ENCODE measurements at places on chromosomes 6 and 20.

GRCh38 chr6:33392595-33392948 is 949 bp downstream of the KIFC1 start:
- DNase-seq = no peak

DNA sequence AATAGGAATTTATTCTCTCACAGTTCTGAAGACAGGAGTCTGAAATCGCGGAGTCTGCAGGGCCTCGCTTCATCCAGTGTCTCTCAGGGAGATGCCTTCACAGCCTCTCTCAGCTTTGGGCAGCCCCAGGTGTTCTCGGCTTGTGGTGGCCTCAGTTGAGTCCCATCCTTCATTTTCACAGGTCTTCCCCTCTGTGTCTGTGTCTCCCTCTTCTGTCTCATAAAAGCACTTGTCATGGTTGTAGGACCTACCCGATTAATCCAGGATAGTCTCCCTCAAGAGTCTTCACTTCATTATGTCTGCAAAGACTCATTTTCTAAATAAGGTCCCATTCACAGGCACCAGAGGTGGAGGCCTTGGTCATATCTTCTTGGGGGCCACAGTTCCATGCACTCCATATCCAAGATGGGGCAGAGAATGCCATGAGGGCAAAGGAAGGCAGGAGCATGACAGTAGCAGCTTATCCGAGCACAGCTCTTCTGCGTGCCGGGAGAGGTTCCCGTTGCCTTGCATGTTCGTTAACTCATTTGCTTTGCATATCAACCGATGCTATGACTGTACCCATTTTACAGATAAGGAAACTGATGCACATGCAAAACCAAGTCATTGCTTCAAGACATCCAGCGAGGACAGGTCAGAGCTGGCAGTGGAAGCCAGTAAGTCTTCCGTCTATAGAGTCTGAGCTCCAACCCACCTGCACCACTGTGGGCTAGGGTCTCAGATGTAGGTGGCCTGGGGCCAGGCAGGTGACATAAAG is 363.8 kb upstream of the SULF2 start:
- no peak for DNase-seq

DNA sequence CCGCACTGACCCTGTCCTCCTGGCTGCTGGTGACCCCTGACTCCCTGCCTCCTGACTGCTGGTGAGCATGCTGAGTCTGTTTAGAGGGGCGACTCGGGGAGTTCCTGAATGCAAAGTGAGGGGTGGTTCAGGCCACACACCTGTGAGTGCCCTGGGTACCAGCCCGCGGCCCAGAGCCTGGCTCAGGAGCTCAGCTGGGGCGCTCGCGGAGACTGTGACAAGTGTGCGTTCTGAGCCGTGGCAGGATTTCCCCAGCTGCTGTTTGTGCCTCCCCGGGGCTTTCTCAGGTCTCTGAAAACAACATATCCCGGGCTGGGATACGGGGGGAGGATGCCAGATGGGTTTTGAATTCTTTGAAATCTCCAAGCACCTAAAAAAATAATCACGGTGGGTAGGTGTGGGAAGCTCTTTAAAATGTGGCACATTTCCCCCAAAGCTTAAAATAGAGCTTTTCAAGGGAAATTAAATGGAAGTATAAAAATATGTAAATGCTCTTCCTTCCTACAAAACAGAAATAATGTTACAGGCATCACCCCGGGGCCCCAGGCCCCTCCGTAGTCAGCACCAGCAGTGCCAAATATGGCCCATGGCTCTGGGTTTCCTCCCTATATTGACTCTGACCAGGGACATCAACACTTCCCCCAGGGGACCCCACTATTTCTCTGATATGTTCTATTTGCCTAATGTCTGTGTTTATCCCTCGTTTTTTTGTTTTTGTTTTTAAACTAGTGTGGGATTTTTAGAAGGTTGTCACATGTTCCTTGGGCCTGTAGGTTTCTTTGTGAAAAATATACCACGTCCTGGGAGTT is 49.9 kb upstream of the TAGAP start:
- DNase-seq = peak; percentile 34

DNA sequence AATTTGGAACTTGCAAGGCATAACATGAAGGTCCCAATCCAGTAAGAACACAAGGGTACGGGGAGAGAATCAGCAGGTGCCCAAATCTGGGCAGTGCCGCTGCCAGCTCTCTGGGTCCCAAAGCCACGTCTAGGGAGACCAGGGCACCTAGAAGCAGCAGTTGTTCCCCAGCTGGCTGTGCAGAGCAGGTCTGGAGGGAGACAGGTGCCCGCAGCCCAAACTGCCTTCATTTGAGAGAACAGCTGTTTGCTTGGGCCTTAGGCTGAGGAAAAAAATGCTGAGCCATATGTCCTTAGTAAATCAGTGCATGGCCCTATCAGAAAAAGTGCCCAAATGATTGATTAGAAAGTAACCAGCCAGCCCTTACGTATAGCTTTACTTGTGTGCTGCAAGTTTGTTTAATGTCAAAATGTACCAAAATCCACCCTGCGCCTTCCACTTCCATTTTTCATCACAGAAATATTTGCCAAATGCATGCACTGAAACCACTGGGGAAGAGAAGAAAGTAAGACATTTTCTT is 9.1 kb upstream of the PRELID3B start:
- no peak for DNase-seq

DNA sequence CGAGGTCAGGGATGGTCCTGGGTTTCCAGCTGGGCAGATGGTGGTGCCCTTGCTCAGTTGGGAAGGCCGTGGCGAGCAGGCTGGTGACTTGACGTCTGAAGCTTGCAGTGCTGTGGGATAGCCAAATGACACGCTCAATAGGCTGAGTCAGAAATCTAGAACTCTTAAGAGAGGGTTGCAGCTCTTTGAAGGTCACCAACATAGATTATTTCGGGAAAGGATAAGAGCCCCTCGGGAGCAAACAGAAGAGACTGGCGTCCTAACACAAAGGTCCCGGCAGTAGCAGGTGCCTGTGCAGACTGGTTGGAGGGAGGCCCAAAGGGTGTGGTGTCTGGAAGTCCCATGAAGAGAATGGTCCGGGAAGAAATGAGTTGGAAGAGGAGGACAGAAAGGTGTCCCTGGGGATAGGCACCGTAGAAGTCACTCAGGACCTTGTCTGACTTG is 18.4 kb downstream of the PKIG start:
- no peak for DNase-seq

GRCh38 chr20:46699651-46700359 is 9.6 kb upstream of the SLC2A10 start:
- DNase-seq = no peak

DNA sequence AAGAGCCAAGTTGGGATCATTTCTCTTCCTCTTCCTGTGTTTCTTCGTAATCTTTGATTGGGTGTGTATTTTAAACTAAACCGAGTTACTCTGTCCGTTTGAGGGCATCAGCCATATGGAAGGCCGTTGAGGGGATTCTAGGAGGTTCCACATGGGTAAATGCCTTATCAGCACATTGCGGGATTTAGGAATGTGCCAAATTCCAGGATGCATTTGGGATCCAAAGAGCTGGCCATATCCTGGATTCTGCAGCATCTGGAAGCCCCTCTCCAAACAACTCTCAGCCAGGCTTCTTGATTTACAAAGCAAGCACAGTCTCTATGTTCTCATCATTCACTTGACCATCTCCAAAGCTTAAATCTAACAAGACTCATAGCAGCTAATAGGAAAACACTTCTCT is 67.6 kb upstream of the RIN2 start:
- DNase-seq = no peak

GRCh38 chr20:51437182-51437924 is 105.2 kb downstream of the NFATC2 start:
- DNase-seq = no peak

- DNase-seq = no peak
Measured at GRCh38 chr20:17732907-17733521, 33.2 kb downstream of the BANF2 start.

GRCh38 chr6:73382462-73383113 is 12.0 kb upstream of the DDX43 start:
- DNase-seq = no peak

GRCh38 chr6:52221302-52221701 is 23.0 kb downstream of the IL17F start:
- no peak for DNase-seq

DNA sequence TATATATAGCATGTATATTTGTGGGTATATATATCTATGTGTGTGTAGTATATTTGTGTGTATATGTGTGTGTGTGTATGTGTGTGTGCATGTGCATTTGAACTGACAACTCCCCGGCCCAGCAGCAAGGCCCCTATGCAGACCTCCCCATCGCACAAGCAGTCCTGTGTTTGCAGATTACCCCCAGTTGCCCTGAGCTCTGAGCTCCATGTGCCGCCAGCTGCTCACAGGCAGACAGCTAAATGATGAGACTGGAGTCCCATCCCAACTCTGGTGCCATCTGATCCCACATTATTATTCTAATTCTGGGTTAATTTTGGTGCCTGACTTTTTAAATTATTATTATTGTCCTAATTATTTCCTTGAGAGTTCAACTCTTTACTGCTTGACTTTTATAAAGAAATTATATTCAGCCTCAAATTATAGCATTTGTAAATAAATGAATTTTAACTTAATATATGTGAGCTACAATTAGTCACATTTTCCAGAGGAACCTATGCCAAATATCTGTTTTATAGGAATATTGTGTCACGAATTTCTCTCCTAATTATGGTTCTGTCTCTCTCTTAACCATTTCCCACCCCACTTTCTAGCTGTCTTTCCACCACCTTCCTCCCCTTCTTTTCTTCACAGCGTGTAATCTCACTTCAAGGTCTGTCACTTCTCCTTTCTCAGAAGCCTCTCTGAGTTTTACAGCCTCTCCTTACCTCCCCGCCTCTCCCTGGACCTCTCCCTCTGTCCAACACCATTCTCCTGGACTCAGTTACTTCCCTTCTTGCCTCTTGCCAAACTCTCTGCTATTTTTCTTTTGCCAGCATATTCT is 90.6 kb upstream of the SYNDIG1 start:
- DNase-seq = no peak

DNA sequence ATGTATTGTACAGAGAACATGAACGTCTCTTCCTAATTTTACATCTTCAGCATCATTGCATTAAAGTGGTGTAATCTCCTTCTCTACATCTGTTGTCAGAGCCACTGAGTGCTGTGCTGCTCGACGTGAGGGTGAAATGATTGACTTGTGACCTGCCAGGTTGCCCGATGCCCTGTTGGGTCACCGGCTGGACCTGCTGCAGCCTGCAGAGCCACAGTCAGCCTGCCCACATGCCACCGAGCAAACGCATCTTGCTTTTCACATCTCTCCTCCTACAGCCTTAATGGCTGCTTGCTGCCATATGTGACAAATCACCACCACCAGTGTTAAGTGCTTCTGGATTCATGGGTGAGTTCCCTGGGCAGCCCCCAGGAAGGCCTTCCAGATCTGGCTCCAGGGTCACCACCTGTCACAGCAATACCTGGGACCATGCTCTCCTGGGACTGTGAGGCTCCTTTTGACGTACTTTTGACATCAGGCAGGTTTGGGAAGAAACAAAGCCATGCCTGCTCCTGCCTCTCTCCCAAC is 80.3 kb downstream of the ASXL1 start:
- DNase-seq = no peak

GRCh38 chr6:104597541-104598050 is 262.1 kb downstream of the HACE1 start:
- DNase-seq = no peak

DNA sequence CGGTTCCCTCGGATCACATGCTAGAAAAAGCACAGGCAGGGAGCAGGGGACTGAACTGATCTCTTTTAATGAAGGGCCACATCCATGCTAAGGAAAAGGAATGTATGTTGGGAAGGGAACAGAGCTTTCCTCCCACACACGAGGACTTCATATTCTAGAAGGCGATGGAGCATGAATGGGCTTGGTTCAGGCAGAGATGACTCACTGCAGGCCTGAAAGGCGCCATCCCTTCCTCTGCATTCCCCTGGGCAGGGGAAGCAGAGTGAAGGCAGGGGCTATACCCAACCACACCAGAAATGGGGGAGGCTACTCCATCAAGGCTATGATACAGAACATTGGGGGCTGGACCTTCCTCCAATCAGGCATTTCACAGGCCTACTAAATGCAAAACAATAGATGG is 30.6 kb downstream of the ELMO2 start:
- no peak for DNase-seq

GRCh38 chr20:12054556-12054955 is 136.9 kb downstream of the BTBD3 start:
- no peak for DNase-seq

DNA sequence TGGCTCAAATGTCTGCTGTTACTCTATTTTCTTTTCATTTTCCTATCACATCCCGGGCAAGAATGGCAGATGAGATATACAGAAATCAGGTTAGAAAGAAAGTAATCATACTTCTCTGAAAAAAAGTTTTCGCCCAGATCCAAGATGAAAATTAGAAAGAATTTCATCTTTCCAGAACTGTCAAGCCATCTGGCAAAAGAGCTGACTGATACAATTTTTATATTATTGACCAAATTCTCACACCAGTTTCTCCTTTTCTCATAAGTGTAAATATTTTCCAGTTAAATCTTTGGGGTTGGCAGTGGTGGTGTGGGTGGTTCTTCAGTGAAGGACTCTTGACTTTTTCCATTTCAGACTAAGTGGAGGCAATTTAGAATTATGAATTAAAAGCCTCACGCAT is 371.9 kb downstream of the CD83 start:
- no peak for DNase-seq

GRCh38 chr6:158545043-158545966 is 14.6 kb upstream of the TMEM181 start:
- no peak for DNase-seq

- no peak for DNase-seq
Measured at GRCh38 chr6:115767931-115768330, 292.8 kb downstream of the FRK start.

Measured in naive thymus-derived CD8-positive, alpha-beta T cell (primary cell).